Gastrocnemius medialis (tissue), 4 donors: ENCODE measurements at places on chromosomes 5 and 9. TPM values are rescaled to one million over a fixed set of nuclear protein-coding genes. Genes with fewer than 3 reads are reported as not detected.
A peak's percentile ranks its signal among the peaks of the same experiment; 100 is the strongest.

RGP1 gene
- total RNA-seq: 22.0 TPM

GRCh38 chr9:124190761-124191160 lies 67.0 kb upstream of the NEK6 start:
- H3K4me3 ChIP-seq: no peak overlapping the region
- no peaks in the 10 kb centered on the region for H3K36me3 ChIP-seq
- H3K27ac ChIP-seq: no peak overlapping the region
- DNase-seq: no peak

CAMK4 gene
- total RNA-seq: 1.0 TPM

- no peaks in the 10 kb centered on the region for H3K36me3 ChIP-seq
- no peak for DNase-seq
- H3K27me3 ChIP-seq: no peaks in the 10 kb centered on the region
- H3K4me1 ChIP-seq: no peaks in the 10 kb centered on the region
These were observed 385.2 kb downstream of the FAM170A start for GRCh38 chr5:120014535-120014934.

DNA sequence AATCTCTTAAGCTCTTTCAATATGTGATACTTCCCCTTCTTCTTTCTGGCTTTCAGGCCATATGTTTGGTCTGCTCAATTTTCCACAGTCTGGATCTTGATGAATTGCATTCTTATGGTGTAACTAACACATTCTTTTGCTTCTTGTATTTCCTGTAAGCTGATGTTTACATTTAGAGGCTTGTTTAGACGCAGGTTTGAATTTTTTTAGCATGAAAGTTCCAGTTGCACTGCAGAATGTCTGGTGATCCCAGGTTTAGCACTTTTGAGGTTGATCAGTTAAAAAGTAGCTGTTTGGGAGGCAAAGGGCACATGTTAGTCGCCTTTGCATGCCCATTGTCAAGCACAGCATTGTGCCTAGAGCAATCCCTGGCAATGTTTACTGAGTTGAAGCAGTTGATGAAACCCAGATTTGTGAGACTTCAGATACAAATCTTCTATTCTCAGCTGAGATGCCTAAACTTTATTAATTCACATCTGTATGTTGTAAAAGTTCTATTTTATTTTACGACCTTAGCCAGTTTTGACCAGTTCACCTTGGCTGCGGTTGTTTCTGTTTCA lies 59.6 kb upstream of the SPATA31C2 start:
- peak overlapping the region; percentile 26 for H3K4me3 ChIP-seq
- H3K4me1 ChIP-seq: peaks cover 6% of the 10 kb centered on the region
- H3K27ac ChIP-seq: no peak overlapping the region
- no peak for DNase-seq

- H3K27ac ChIP-seq: peak overlapping the region; percentile 67
- no peaks in the 10 kb centered on the region for H3K36me3 ChIP-seq
These were observed 26.6 kb upstream of the ZBTB34 start for GRCh38 chr9:126833710-126834345.

DNA sequence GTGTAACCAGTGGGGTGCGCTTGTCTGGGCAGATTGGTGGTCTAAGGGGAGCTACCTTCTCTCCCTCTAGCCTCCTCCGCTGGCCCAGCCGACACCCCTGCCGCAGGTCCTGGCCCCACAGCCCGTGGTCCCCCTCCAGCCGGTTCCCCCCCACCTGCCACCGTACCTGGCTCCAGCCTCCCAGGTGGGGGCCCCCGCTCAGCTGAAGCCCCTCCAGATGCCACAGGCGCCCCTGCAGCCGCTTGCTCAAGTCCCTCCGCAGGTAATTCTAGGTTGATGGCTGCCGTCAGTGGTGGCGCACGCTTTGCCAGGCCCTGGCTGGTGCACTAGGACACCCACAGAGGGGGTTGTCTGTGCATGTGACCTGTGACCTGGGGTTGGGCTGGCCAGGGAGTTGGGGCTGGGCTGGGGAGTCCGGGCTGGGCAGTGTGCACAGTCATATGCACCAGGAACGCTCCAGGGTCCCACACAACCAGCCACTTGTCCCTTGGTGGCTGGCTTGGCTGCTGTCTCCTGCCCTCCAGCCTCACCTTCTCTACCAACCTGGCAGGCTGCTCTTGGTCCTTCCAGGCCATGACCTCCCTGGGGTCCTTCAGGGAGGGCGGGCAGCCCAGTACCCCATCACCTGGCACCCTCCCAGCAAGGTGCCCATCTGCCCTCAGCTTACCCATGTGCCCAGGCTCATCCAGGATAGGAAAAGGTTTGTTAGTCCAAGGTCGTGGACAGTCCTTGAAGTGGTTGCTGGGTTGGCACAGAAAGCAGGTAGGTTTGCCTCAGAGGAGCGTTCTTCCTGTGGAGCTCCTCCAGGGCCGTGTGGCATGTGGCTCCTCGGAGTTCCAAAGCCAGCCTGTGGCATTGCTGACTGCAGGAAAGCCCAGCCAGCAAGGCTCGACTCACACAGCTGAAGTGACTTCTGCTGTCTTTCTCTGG lies 73.2 kb downstream of the WNK2 start:
- no peaks in the 10 kb centered on the region for H3K27me3 ChIP-seq
- H3K4me3 ChIP-seq: no peak overlapping the region
- peaks cover 25% of the 10 kb centered on the region for H3K4me1 ChIP-seq
- no peak overlapping the region for H3K27ac ChIP-seq
- DNase-seq: no peak

DNA sequence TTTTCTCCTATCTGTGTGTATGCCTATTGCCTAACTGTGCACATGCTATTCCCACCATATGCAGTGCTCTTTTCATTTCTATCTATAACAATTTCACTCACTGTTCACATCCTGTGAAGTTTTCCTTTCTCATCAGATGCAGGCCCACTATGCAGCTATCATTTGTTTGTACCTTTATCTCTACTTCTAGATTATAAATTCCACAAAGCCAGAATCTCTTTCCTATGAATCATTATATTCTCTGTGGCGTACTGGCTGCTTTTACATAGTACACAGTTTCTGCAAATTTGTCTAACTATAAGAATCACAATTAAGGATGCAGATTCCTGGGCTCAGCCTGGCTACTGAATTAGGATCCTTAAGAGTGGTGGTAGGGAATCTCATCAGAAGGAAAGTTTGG lies 600.8 kb upstream of the ARRDC3 start:
- no peak overlapping the region for H3K4me3 ChIP-seq
- no peak overlapping the region for H3K27ac ChIP-seq
- H3K4me1 ChIP-seq: no peaks in the 10 kb centered on the region
- H3K36me3 ChIP-seq: no peaks in the 10 kb centered on the region
- no peaks in the 10 kb centered on the region for H3K27me3 ChIP-seq

CTXN3 gene
- not detected for total RNA-seq

DNA sequence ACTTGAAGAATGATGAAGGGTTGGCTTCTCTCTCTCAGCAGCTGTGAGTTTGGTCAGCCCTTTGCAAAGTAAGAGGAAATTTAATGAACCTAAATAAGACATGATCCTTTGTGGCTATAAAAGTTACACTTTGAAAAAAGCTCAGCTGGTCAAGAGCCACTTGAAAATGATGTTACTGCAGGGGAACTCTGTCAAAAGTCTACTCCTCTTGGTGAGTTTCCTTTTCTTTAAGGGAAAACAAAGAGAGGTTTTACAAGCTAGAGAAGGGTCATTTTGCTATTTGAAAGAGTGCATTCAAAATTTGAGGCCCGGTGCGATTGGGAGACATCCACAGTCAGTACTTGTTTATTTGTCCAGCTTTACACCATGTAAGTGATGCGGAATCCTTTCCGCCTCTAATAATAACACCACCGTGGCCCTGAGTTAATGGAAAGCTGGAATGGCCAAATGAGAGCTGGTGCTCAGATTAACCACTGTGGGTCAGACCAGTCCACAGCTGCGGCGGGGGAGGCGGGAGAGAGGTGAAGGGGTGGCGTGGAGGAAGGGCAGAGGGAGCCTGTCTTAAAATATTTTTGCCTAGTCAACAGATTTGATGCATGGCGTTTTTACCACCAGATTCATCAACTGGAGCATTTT lies 404.0 kb downstream of the TLE4 start:
- no peaks in the 10 kb centered on the region for H3K36me3 ChIP-seq
- H3K27me3 ChIP-seq: no peaks in the 10 kb centered on the region
- peaks cover 31% of the 10 kb centered on the region for H3K4me1 ChIP-seq
- H3K27ac ChIP-seq: peak overlapping the region; percentile 81
- peak; percentile 87 for DNase-seq

DNA sequence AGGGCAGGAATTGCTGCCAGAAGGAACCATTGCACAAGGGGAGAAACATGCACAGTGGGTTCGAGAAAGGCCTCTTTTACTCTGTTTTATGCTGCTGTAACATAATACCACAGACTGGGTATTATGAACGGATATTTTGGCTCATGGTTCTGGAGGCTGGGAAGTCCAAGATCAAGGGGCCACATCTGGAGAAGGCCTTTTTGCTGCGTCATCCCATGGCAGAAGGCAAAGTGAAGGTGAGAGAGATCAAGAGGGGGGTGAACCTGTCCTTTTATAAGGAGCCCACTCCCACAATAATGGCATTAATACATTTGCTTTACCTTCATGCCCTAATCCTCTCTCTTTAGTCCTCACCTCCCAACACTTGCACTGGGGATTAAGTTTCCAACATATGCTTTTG lies 136.9 kb upstream of the ALDH1B1 start:
- no peak overlapping the region for H3K27ac ChIP-seq
- H3K27me3 ChIP-seq: no peaks in the 10 kb centered on the region
- no peak for DNase-seq
- no peak overlapping the region for H3K4me3 ChIP-seq

DNA sequence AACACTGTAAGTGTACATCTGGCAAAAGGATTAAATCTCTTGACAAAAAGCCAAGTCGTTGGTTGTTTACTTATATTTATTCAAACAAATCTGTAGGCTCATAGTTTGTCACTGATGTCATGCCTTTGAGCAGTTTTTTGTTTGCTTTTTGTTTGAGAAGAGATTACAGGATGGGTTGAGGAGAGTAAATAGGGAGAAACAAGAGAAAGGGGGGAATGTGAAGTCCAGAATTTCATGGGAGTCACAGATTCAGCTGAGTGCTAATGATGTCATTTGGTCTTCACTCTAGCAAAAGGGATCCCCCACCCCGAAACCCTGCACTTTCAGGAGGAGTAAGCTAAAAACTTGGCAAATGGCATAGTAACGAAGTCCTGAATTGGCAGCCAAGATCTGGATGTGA lies 337.4 kb downstream of the GLIS3 start:
- no peaks in the 10 kb centered on the region for H3K36me3 ChIP-seq
- no peaks in the 10 kb centered on the region for H3K27me3 ChIP-seq
- no peak overlapping the region for H3K4me3 ChIP-seq
- no peak for DNase-seq
- H3K27ac ChIP-seq: no peak overlapping the region

GRCh38 chr5:156208271-156208670 lies 118.7 kb upstream of the SGCD start:
- H3K4me1 ChIP-seq: no peaks in the 10 kb centered on the region
- no peaks in the 10 kb centered on the region for H3K27me3 ChIP-seq
- no peak overlapping the region for H3K4me3 ChIP-seq
- no peak for DNase-seq
- H3K36me3 ChIP-seq: no peaks in the 10 kb centered on the region

AJM1 gene
- 1.5 TPM for total RNA-seq

GRCh38 chr5:13250464-13251291 lies 693.8 kb downstream of the DNAH5 start:
- H3K4me1 ChIP-seq: no peaks in the 10 kb centered on the region
- no peak overlapping the region for H3K4me3 ChIP-seq
- H3K36me3 ChIP-seq: no peaks in the 10 kb centered on the region
- H3K27me3 ChIP-seq: no peaks in the 10 kb centered on the region
- H3K27ac ChIP-seq: no peak overlapping the region

RLN1 gene
- total RNA-seq: not detected

NOXA1 gene
- 2.5 TPM for total RNA-seq

DNA sequence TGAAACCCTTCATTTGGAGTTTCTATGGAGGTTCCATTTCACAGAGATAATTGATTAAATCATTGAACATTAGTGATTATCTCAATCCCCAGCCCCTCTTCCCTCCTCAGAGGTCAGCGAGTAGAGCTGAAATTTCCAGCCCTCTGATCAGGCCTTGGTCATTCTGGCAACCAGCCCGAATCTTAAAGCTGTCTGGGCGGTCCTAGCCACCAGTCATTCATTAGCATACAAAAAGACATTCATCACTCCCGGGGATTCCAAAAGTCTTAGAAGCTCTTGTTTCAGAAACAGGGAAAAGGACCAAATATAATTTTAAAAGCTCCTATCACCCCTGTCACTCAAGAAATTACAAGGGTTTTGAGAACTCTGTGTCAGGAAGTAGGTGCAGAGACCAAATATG lies 41.3 kb downstream of the ZNF474 start:
- no peak overlapping the region for H3K27ac ChIP-seq
- H3K36me3 ChIP-seq: no peaks in the 10 kb centered on the region
- DNase-seq: no peak
- no peaks in the 10 kb centered on the region for H3K27me3 ChIP-seq

- H3K36me3 ChIP-seq: no peaks in the 10 kb centered on the region
- no peak for DNase-seq
- H3K4me1 ChIP-seq: no peaks in the 10 kb centered on the region
- H3K27ac ChIP-seq: no peak overlapping the region
- H3K27me3 ChIP-seq: no peaks in the 10 kb centered on the region
These were observed 38.7 kb upstream of the C6 start for GRCh38 chr5:41252036-41252435.

- H3K27ac ChIP-seq: no peak overlapping the region
- no peaks in the 10 kb centered on the region for H3K27me3 ChIP-seq
- H3K36me3 ChIP-seq: no peaks in the 10 kb centered on the region
- peaks cover 11% of the 10 kb centered on the region for H3K4me1 ChIP-seq
These were observed 80.3 kb downstream of the HMHB1 start for GRCh38 chr5:143892271-143892670.

LRRC26 gene
- total RNA-seq: not detected

GGTA1 gene
- total RNA-seq: 1.4 TPM

DNA sequence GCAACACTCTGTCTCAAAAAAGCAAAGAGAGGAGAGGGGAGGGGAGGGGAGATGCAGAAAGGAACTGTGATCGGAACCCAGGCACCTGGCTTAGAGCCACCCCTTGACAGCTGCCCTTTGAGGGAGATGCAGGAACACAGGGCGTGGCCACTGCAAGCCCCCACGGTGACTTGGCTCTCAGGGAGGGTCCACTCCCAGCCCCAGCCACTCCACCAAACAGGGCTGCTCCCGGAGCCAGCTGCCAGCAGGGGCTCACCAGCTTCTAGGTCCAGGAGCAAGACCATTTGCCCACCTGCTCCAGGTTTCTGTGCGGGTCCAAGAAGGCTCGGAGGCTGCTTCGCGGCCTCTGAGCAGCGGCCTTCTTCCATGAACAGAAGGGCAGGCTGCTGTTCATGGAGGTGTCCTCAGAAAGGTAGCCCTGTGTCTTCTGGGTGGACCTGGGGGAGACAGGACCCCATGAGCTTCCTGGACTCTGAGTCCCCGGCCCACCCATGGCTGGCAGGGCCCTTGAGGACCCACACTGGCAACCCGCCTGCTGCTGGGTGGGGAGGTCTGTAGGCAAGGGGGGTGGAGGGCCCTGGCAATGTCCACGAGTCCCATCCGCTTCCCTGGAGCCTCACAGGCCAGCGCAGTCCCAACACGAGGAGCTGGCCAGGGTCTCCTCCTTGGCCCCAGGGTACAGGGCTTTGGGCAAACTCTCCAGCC lies 7.9 kb downstream of the C9orf50 start:
- peaks cover 16% of the 10 kb centered on the region for H3K4me1 ChIP-seq
- H3K4me3 ChIP-seq: no peak overlapping the region
- no peaks in the 10 kb centered on the region for H3K27me3 ChIP-seq
- no peaks in the 10 kb centered on the region for H3K36me3 ChIP-seq
